ENCODE measurements at places on chromosomes 5 and 9.

DNA sequence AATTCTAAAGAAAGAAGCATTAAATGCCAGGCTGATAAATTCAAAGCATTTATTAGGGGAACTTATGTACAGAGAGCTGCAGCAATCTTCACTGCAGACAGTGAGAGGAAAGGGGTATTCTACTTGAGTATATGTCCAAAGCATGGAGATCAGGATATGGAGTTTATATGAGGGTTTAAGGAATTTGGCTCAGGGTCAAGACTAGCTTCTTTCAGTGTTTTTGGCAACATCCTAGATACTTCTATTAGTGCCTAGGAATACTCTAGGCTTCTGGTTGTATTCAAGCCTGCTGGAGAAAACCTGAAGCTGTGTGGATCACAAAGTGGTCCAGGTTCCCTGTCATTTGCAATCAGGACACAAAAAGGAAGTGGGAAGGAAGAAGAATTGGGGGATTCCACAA is 194.6 kb downstream of the CETN3 start:
- no peak for DNase-seq

GRCh38 chr5:134949316-134949715 is 18.4 kb upstream of the CATSPER3 start:
- DNase-seq = no peak

- no peak for DNase-seq
These were observed 126.4 kb upstream of the COL5A1 start for GRCh38 chr9:134515026-134515821.

- peak; percentile 13 for DNase-seq
These were observed 1.5 kb downstream of the TOR4A start for GRCh38 chr9:137278721-137279711.

DNA sequence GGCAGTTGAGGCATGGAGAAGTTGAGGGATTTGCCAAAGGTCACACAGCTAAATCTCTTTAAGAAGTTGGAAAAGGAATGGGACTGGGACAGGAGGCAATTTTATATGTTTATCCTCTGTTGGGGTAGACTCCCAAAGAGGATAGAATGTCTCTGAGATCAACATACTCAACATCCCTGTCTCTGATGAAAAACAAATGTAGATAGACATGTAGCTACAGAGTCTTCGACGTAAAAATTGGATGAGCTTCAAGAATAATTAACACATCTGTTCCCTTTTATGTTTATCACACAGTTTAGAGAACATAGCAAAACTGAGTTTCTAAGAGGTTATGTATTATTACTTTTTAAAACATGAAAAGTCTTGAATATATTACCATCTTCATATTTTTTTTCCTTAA is 204.6 kb upstream of the CD180 start:
- no peak for DNase-seq

DNA sequence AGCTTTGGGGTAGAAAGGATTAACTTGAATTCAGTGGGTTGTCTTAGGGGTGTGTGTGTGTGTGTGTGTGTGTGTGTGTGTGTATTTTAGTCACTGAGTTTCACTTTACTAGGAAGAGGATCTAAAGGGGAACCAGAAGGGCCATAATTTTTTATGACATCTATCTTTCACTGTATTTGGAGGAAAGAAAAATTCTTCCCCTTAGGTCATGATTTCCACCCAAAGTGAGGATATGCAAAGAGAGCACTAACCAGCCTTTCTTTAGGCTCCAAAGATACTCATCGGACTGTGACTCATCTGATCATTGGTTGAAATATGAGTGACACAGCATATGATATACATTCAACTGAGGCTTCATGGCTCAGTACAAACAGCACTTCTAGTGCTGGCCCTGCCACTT is 75.2 kb upstream of the RASGRF2 start:
- DNase-seq = no peak

- no peak for DNase-seq
These were observed 19.2 kb upstream of the RICTOR start for GRCh38 chr5:39093352-39093751.

DNA sequence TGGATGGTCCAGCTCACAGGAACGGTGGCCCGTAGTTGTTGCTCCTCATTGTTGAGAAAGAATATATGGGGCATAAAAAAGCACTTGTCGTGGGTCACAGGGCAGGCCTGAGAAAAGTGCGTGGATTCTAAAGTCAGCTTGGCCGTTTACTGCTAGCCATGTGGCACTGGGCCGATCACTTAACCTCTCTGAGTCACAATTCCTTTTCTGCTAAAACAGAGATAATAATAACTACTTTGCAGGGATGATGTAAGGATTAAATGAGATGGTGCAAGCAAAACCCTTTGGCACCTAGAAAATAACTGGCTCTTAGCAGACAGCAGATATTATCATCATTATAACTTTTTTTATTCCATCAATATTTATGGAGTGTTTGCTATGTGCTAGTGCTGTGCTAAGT is 579.7 kb downstream of the CCDC171 start:
- no peak for DNase-seq

- no peak for DNase-seq
These were observed 127.8 kb downstream of the MSX2 start for GRCh38 chr5:174852143-174852542.

DNA sequence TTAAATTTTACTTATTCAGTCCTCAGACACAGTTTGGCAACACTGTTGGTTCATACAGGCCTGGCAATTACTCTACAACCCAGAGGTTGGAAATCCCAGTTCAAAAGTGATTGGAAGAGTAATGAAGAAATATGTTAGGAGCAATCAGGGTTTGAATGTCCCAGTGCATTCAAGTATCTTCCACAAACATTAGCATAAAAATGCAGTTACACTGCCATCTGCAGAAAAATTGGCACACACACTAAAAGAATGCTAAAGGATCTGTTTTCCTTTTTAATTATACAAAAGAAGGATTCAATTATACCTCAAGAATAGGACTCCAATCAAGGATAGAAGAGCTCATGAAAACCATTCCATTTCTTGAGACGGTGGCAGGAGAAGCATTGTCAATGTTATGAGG is 130.2 kb downstream of the DNAH5 start:
- DNase-seq = no peak

DNA sequence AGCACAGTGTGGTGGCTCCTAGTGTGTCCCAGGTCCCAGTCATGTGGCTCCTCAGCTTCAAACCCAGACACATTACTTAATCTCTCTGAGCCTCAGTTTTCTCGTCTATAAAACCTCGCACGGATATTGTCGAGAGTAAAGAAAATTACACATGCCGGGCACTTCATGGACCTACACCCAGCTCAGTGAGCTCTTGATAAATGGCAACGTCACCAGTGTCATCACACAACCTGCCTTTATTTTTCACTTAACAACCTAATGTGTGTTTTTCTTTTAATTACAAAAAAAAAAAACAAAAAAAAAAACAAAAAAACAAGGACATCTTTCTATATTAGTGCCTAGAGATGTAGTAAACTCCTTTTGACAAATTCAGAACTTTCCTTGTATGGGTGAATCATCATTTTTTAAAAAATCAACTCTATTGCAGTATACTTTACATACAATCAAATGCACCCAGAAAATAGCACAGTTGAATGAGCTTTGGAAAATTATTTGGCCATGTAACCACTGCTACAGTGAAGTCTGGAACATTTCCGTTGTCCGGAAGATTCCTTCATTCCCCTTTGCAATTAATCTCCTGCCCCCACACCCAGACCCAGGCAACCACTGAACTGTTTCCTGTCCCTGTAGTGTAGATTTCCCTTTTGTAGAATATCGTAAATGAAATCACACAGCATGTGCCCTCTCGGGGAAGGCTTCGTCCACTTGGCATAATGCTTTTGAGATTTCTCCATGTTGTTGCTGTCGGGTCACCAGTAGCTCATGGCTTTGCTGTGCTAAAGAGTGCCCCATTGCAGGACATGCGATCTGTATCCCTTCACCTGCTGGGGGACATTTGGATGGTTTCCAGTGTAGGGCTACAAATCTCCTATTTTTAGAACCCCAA is 100.4 kb upstream of the LARP1 start:
- DNase-seq = no peak

DNA sequence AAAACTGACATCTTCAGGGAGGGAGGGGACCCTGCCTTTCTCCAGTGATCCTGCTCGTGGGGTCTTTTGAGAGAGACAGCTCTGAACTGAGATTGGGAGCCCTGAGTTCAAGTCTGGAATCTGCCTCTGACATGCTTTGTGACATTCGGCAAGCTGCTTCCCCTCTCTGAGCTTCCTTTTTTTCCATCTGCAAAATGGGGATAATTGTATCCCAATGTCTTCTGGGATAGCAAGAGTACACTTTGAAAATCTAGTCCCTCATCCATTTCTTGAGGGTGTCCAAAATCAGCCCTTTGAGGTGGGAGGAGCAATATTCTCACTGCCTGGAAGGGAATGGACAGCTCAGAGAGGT is 186.3 kb downstream of the RGS3 start:
- no peak for DNase-seq

DNA sequence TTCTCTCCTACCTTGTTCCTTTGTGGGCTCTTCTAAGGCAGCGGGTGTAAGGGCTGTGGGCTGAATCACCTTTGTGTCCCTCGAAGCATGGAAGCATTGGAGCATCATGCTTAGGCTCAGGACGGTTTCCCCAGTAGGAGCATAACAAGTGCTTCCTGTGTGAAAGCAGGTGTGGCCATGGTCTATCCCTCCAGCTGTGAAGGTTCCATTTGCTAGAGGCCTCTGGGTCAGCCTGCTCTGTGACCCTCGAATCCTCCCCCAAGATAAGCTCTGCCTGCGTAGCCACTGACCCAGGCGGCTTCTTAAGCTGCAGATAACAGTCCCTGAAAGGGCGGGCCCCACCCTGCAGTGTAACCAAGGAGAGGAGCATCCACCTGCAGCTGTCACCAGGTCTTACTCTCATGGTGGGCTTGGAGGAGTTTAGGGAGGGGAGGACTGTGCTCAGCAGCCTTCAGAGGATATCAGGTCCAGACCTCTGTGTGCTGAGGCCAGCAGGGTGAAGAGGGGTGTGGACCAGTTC is 8.4 kb upstream of the NDST1 start:
- DNase-seq = no peak

GRCh38 chr5:6404129-6404528 is 25.8 kb upstream of the MED10 start:
- no peak for DNase-seq

DNA sequence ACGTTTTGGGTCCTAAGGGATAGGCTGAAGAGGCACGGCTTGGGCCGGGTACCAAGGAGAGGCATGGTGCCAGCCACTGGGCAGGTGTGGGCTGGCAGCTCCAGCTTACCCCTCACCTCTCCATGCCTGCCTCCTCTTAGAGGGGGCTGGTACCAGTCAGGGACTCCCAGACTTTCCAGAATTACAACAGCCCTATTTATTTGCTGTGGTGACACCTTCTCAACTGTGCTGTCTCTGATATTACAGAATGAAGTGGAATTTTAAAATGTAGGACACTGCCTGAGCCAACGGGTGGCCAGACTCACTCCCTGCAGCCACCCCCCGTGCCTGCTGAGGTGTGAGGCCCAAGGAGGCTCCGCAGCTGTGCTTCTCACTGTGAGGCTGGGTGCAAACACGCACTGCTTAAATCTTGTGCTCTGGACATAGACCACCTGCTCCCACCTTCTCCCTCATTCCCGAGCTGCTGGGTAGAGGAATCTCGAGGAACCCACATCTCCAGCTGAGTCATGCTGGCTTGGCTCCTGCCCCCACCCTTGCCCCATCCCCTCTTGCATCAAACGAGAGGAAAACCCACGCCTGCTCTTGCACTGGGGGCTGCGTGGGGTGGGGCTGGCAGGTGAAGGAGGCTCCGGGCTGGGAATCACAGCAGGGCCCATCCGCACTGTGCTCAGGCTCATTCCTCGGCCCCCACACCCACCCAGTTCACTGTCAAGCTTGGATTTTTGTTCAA is 47.9 kb downstream of the PRRT1B start:
- no peak for DNase-seq

GRCh38 chr9:2722715-2723114 is 5.4 kb downstream of the KCNV2 start:
- DNase-seq = no peak

- no peak for DNase-seq
These were observed 9.2 kb upstream of the GRHPR start for GRCh38 chr9:37413311-37413710.

All from hepatocyte (in vitro differentiated cells).